Right cardiac atrium (tissue), 5 donors: ENCODE measurements at places on chromosomes 2 and 18.
A peak's percentile ranks its signal among the peaks of the same experiment; 100 is the strongest.

- DNase-seq, result peak; percentile 60
Measured at GRCh38 chr2:120656273-120656950, 79.3 kb upstream of the GLI2 start.

GRCh38 chr2:173298536-173299097 lies 56.1 kb upstream of the CDCA7 start:
- DNase-seq, result no peak

- DNase-seq, result no peak
Measured at GRCh38 chr2:29991086-29991485, 69.7 kb upstream of the ALK start.

DNA sequence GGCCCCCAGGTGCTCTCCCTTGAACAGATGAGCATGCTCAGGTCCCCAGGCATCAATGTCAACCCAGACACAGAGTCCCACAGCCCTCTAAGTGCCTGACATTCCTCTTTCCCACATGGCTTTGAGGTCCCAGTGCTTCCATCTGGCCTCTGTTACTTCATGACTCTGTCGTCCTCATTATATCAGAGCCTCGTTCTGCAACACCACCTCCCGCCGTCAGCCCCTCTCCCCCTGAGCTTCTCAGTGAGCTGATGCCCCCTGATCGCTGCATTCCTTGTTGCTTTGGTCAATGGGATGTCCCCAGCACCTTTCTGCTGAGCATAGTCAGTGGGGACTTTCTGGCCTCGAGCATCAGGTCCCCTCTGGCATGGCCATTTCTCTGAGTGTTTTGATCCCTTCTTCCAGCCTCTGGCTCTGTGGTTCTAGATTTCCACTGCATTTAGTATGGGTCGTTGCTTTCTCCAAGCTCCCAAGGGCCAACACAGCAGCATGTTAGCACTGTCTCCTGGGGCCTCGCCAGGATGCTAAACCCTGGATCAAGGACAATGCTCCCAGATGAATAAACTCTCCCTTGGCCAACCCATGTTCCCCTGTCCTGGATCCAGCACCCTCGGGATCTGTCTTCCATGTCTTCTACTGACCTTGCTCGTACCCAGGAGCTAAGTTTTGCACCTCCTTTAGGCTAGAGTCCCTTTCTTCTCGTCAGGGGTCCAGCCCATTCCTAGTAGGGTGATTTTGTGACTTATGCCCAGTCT lies 143.2 kb upstream of the TWIST2 start:
- DNase-seq, result no peak

- DNase-seq, result no peak
Measured at GRCh38 chr2:110865188-110865587, 132.8 kb downstream of the ACOXL start.

- peak; percentile 59 for DNase-seq
Measured at GRCh38 chr18:11850821-11851145, 430 bp upstream of the CHMP1B start.

- no peak for DNase-seq
Measured at GRCh38 chr2:7971841-7972240, 710.0 kb upstream of the ID2 start.

GRCh38 chr2:12106440-12107080 lies 360.1 kb downstream of the LPIN1 start:
- peak; percentile 84 for DNase-seq

DNA sequence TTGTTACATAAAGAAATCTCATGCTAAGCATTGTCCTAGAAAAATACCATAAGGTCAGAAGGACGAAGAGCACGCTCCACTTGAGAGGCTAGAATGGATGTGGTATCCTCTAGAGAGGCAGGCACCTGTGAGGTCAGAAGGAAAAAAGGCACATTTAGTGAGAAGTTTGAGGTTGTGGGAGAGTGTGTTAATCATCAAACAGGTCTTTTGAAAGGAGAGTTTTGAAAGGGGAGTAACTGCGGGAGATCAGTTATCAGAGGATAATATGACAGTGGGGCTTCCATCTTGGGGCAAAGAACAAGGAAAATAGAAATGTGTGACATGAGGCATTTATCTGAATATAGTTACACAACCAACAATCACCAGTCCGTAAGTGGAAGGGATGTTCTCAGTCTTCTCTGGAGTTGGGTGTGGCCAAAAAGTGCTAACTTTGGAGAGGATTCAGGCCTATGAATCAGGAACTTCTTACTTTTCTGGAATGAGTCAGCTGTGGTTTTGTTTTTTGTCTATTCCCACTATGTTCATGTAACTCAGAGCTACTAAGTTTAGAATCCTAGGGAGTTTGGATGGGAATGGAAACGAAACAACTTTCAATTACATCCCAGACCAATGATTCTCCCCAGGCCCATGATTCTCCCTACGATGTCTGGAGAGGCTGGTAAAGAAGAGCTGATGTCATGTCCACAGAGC lies 451.4 kb upstream of the ST6GAL2 start:
- DNase-seq, result no peak

DNA sequence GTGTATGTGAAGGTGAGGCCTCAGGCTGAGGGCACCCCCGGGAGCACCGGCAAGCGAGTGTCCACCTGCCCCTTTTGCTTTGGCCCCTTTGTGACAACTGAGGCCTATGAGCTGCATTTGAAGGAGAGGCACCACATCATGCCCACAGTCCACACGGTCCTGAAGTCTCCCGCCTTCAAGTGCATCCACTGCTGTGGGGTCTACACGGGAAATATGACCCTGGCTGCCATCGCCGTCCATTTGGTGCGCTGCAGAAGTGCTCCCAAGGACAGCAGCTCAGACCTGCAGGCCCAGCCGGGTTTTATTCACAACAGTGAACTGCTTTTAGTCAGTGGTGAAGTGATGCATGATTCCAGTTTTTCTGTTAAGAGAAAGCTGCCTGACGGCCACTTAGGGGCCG lies 28.9 kb downstream of the ADNP2 start:
- no peak for DNase-seq

GRCh38 chr2:5315512-5315911 lies 376.7 kb upstream of the SOX11 start:
- no peak for DNase-seq

GRCh38 chr2:196213252-196213980 lies 42.0 kb upstream of the STK17B start:
- no peak for DNase-seq

DNA sequence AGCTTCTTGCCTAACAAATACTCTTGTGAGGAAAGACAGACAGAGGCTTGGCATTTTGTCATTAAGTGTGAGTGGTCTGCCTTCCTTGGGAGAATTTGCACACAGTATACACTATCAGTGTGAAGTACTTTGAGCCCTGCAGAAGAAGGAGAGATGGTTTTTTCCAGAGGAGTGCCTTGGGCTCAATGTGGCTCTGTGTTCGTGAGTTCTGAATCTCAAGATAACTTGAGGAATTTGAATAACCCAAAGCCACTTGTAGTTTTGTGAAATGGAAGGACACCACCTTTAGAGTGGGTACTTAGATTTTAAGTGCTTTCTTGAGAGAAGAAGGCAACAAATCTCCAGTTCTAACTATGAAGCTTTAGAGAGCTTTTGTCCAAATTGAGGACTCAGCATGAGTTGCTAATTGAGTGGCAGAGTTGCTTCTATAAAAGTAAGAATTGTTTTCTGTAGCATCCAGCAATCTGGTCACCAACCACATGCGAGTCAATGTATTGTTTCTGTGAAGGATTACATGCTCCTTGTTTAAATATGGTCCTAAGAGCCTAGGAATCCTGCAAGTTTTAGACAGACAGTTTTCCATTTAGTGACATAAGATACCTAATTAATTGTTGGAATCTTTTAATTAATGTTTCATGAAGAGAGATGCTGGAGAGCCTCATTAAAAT lies 68.3 kb downstream of the BABAM2 start:
- DNase-seq, result no peak

GRCh38 chr18:22469926-22470247 lies 52.2 kb upstream of the CTAGE1 start:
- DNase-seq, result no peak

- DNase-seq, result no peak
Measured at GRCh38 chr18:34258176-34258575, 33.5 kb upstream of the NOL4 start.

DNA sequence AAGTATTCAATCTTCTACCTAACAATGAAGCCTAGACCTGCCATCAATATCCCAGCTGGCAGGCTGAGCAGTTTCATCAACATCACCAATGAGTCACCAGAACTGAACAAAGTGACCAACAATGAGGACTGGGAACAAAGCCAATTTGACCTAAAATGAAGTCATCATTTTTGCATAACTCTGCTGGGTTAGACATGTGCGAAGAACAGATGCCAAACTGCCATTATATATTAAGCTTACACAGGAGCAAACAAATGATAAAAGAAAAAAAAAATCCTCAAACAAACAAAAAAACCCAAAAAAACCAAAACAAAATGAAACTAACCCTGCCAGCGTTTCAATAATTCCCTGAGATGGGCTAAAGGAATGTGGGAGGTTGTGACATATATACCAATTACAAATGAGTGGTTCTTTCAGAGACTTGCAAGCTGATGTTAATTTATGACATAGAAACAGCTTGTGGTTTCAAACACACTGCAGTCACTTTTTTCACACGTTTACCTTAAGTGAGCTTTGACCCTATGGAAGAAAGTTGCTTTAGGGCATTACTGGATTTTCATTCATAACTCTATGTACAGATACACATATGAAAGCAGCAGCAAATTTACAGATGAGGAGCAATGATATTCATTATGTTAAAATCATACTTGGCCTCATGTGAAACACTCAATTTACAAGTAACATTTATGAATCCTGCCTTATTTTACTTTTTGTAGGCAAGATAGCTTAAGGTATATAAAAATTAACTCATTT lies 56.9 kb upstream of the CCDC141 start:
- peak; percentile 54 for DNase-seq

DNA sequence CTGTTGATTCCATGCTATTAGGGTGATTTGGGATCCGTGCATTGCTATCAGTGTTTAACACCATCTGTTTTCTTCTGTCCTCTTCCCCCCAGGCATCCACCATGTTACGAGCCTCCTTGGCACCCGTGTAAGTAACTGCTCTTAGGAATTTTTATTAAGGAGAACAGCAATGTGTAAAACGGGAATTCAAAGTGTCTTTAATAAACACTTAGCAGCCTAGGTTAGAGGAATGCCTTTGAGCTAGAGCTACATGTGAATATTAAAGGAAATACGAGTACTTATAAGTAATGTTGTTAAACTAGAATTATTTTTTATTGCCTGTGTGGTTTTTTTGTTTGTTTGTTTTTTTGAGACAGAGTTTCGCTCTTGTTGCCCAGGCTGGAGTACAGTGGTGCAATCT lies 58.1 kb downstream of the ARMC9 start:
- DNase-seq, result no peak

GRCh38 chr2:216066230-216066629 lies 15.4 kb downstream of the PECR start:
- DNase-seq, result no peak

- DNase-seq, result no peak
Measured at GRCh38 chr2:142291969-142292368, 161.2 kb upstream of the LRP1B start.

- DNase-seq, result no peak
Measured at GRCh38 chr2:120691410-120691809, 44.3 kb upstream of the GLI2 start.

GRCh38 chr18:74276609-74277008 lies 15.2 kb downstream of the CYB5A start:
- no peak for DNase-seq

DNA sequence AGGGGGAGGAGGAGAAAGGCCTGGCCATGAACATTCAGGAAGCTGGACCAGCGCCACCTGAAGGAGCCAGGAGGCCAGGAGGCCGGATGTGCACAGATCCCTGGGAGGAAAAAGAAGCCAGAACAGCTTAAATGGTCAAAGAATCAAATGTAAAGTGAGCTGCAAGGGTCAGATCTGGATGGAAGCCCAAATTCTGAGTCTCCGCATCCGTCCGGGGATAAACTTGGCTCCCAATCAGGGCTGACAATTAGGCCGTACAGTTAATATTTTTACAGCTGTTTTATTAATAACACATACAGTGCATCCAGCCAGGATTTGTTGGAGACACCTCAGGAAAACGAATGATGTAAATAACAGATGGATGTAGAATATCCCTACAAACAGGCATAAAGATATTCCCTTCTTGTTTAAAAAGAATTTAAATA lies 495.1 kb upstream of the TCF4 start:
- DNase-seq, result peak; percentile 76

DNA sequence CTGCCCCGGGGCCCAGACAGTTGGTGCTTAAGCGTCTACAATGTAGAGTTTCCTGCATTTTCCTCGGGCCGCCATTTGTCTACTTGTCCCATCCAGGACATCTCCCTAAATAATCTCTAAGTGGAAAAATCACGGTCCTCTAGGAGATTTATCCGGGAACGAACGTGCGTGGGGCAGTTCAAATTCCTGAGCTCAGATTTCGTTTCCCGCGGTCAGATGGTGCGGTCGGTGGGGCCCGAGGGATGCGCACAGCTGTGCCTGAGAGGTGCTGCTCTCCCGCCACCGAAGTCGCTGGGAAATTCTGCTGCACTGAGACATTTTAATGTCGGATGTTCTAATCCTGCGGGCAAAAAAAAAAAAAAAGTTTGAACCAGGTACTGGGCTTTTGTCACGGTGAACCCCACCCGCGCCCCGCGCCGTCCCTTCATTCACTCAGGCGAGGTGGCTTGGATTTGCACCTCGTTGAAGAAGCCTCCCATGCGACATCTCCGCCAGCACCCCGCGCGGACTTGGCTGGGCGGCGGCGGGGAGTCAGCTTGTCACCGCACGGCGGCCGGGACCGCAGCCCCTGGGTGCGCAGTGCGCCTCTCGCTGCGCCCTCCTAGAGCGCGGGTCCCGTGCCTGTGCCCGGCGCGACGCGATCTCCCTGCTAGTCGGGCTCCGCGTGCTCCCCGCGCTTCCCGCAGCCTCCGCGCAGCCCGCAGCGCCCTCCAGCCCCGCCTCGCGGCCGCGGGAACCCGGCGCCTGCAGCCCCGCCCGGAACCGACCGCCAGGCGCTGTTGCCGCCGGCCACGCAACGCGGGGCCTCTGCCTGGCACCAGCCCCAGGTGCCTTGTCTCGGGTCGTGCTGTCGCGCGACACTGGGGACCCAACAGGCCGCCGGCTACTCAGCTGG lies 191.9 kb upstream of the TCF4 start:
- DNase-seq, result peak; percentile 46

DNA sequence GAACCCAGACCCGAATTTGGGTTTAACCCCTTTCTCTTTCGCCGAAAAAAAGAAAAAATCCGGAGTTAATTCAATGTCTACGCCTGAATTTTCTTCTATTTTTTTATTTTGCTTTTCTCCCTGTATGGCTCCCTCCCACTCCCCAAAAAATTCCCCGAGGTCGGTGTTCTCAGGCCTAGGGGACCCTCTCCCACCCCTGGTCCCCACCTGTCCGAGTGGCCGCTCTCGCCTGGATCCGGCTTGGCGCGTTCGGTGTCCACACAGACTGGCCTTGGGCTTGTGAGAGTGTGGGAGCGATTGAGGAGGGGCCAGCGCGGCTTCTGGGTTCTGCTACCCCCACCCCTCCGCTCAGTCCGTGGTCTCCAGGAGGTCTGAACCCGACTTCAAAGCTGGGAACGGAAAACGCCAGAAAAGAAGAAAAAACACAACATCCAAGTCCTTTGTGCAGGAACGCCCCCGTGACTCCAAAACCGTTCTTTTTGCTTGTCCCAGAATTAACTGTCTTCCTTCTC lies 5.7 kb upstream of the EN1 start:
- DNase-seq, result no peak

DNA sequence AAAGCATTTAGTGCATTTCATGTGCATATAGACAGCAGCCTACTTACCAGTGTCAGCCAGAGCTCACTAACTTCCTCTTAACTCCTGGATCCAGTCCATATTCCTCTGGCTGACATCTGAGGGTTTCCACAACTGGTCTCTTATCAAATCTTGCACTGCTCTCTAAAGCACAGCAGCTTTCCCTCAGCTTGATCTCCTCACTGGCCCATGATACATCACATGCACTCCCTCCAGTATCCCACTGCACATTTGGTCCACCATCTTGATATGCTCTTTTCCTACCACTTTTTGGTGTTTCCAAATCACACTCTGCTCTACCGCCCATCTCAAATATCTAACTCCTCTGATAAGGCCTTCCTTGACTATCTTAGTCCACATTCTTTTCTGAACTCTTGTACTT lies 105.0 kb upstream of the ZFP36L2 start:
- DNase-seq, result no peak
